HCT116 (cell line): ENCODE measurements at places on chromosomes 11 and 22.
A peak's percentile ranks its signal among the peaks of the same experiment; 100 is the strongest.

DNA sequence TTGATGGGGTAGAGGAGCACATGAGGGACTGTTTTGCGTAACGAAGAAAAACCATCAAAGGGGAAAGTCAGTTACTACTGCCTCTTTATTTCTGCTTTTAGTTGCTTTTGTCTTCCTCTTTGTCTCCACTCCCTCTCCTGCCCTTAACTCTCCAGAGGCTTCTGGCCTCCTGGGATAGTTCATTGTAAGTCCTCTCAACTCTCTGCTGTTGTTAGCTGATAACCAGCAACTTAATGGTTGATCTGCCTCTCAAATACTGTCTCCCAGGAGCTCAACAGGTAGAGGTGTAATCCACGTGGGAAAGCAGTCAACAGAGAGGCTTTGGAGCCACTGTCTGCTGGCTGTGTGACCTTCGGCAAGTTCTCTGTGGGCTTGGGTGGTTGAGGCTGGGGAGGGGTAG lies 47.3 kb downstream of the CCDC81 start:
- no peak for DNase-seq

DNA sequence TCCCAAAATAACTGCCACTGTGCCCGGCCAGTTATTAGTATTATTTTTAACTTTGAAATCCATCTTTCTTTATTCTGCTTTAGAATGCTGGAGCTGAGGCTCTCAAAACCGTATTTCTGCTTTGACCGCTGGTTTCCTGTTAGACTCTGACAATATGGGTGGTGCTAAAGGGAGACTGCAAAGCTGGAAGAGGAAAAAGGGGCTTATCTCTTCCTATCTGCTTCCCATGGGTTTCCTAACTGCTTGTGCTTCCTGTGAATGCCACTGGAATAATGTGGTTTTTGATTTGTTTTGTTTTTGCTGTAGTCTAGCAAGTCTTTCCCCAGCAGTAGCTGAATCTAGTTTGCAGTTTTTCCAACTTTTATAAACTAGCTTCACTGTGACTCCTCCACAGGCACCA lies 43.6 kb downstream of the XRRA1 start:
- DNase-seq: no peak

DNA sequence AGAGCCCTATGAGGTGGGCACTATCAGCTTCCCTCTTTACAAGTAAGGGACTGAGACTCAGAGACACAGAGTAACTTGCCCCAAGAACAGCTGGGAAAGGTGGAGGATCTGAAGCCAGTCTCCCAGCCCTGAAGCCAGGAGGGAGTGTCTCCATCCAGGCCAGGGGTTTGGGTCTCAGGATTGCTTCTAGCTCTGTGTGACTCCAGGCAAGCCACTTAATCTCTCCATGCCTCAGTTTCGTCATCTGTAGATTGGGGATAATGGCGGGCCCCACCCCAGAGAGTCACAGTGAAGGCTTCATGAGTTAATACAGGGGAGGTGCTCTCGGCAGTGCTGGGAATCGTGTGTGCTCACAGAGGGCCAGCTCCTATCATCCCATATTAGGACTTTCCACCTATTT lies 10.5 kb downstream of the MAP4K2 start:
- no peak for DNase-seq

DNA sequence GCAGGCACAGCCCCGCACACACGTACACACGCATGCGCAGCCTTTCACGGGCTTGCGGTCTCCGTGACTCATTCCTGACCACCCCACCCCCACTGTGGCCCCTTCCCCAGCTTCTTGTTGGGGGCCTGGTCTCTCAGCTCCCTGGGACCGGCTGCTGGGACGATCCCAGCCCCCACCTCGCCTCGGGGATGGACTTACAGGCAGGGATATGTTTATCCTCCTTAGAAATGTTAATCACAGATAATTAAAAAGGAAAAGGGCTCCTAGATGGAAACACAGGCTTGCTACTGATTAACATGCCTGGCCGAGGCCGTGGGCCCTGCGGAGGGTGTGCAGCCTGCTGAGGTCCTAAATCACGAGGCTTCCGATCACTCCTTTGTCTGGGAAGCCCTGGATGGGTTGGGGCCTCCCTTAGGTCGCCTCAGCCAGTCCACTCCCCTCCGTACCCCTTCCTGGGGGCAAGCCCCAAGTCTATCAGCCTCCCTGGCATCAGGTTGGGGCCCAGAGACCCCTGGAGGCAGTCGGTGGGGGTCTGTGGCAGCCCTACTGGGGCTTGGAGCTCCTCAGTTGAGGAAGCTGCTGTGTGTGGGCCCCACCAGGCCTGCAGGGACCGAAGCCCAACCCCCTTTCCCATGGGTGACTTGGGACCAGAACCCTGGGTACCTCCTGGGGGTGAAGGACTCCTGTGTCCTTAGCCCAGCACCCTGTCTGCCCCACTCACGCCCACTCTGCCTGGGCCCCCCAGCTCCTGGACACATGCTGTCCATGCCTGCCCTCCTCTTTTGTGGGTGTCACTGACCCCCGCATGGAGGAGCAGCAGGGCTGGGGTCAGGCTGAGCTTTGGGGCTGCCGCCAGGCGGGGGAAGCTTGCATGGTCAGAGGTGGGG lies 20.6 kb downstream of the TSPAN4 start:
- no peak for DNase-seq

- DNase-seq: no peak
These were observed 7.6 kb downstream of the TMEM121B start for GRCh38 chr22:17113600-17113999.

- DNase-seq: no peak
These were observed 251.4 kb downstream of the BLID start for GRCh38 chr11:121864660-121865059.

GRCh38 chr11:115682888-115683287 lies 178.7 kb upstream of the CADM1 start:
- DNase-seq: no peak

DNA sequence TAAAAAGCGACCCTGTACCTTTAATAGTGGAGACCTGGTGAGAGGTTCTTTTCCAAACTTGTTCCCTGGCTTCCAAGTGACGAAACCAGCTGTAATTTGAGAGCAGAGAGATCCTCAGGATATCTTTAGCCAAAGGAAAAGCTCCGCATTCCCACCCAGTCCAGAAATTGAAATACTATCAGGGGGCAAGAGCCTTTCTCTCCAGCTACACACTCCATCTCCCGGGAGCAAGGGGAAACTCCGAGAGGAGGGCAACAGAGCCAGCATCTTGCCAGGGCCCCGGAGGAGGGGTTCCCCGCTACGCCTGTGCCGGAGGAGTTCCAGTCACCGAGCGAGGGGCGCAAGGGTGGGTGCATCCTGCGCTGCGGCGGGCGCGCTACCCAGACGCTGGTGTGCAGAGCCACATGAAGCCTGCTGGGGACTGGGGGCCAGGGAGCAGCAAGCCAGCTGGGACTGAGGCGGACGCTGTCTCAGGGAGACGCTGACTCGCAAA lies at the start of gene FIBIN:
FIBIN (plus strand) TSS at position 148 of the 493 bp plus-strand sequence. CDS start 415 bp downstream, outside the sequence.
- no peak for DNase-seq

- no peak for DNase-seq
These were observed 15.4 kb upstream of the CASTOR1 start for GRCh38 chr22:30304495-30305244.

DNA sequence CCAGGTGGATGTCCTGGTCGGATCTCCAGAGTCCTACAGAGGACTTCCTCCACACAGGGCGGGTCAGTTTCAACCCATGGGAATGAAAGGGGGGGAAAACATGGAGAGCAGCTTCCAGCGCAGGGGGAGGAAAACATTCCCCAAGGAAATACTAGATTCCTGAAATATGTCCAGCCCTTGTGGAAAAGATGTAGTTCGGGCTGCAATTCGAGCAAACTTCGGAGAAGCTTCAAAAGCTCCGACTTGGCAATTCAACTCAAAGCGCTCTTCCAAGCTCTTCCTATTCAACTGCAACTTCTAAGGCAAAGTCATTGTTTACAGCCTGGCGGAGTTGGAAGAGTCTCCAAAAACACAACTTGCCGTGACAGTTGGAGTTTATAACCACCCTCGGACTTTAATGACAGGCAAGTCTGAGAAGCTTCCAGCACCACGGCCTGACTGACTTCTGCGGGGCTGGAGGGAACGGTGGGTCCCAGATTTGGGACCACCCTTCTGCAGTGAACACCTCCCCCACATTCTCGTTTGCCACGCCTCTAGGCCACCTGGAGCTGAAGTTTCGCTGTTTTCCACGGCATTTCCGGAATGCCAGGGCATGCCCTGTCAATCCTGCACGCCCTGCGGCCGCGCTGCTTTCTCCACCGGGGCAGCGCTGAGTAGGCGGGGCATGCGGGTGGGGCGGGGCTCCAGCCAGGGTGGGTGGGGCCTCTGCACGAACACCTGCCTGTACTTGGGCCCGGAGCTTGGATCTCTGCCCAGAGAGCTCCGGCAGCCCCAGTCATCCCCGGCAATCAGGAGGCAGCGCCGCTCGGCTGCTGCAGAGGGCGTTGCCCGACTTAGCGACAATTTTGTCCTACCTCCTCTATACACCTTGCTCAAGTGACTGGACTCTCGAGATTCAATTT lies 49.0 kb upstream of the BIRC3 start:
- DNase-seq: peak; percentile 92

DNA sequence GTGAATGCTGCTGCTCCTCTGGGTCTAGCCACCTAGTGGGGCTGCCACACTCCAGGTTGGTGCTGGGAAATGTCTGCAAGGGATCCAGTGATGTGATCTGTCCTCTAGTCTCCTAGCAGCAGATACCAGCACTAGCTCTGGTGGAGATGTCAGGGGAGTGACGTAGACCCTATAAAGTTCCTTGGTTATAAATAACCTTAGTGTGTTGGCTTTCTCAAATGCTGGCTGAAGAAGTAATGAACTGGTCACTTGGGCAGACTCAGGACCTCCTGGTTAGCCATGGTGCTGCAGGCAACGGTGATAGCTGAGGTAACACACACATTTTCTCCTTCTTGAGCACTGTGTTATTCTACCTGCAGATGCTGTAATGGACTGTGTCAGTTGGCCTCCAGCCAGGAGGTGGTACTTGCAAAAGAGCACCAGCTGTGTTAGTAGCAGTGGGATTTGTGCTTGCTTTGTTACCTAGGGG lies 35.5 kb downstream of the BBOX1 start:
- no peak for DNase-seq

GRCh38 chr11:103668859-103669258 lies 367.6 kb upstream of the DDI1 start:
- DNase-seq: no peak

- DNase-seq: no peak
These were observed 386.9 kb upstream of the FAT3 start for GRCh38 chr11:91837411-91838330.

GRCh38 chr11:38156495-38157146 lies 1558.6 kb upstream of the RAG2 start:
- DNase-seq: no peak

GRCh38 chr11:1155274-1155693 lies 2.5 kb upstream of the MUC5AC start:
- no peak for DNase-seq

DNA sequence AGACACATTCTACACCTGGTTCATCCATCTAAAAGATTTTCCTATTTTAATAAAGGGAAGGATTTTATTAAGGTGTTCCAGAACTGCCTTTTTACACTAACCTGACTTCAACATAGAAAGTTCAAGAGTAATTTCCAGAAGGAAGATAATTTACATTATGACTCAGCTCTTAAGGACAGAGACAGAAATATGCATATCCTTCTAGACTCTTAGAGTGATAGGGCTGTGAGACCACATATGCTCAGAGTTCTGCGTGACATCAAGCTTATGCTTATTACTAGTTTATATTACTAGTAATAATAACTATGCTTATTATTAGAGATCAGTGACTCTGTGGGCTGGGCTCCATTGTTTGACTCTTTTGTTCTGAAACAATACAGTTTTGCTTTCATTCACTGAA lies 4.6 kb downstream of the PDGFD start:
- DNase-seq: no peak

GRCh38 chr11:4654635-4655369 lies 11.0 kb downstream of the OR51E1 start:
- DNase-seq: no peak

DNA sequence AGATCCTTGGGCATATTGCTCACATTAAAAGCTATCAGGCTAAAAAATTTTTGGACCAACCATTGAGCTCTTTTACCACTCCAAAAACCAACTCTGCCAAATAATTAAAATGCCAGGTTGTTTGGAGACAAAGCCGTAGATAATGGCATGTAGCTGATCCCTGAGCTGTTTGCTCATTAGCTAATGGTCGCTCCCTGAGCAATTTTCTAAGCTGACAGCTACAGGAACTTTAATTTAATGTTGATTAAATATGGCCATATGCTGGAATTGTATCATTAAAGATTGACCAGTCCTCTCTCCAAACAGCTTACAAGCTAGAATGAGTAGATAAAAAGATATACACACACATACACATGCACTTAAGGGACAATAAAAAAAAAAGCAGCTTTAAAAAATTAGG lies 216.2 kb upstream of the ARHGAP20 start:
- DNase-seq: no peak

GRCh38 chr11:61588728-61589191 lies 7.9 kb upstream of the SYT7 start:
- no peak for DNase-seq

DNA sequence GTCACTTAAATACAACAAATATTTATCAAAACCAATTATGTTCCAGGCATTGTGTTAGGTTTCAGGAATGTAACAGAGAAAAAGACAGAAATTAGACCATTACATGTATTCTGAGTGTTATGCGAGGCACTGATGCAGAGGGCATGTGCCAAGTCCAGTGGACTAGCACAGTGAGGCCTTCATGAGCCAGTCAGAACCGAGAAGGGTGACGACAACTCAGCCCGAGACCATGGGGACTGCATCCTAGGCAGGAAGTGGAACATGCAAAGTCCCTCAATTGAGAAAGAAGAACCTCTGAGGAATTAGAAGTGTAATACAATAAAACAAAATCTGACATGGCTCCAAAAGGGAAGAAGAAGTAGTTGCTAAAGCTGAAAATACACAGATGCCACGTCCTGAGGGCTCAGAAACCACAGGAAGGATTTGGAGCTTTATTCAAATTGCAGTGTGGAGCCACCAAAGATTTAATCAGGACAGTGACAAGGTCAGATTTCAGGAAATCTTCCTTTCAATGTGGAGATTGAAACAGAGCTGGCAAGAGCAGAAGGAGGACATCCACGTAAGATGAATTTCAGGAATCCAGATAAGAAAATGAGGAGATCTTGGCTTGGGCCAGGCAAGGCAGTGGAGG lies 529.6 kb downstream of the NTM start:
- DNase-seq: no peak

DNA sequence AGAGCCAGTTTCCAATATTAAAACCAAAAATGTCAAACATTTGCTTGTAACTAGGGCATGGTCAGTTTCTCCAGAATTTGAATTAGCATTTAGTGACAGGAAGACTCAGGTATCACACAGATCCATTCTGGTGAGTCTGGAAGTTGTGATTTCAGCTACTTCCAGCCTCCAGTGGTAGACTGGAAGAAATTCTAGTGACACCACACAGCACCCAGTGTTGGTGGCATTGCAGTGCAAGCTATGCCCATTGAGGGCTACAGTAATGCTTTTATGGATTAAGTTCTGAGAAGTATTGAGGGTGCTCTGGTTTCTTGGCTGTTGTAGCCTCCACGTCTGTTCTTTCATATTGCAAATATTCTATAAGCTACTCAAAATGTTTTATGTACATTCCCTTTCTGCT lies 31.4 kb upstream of the MMP20 start:
- DNase-seq: no peak
